ENCODE measurements at places on chromosomes 12 and 14.

DNA sequence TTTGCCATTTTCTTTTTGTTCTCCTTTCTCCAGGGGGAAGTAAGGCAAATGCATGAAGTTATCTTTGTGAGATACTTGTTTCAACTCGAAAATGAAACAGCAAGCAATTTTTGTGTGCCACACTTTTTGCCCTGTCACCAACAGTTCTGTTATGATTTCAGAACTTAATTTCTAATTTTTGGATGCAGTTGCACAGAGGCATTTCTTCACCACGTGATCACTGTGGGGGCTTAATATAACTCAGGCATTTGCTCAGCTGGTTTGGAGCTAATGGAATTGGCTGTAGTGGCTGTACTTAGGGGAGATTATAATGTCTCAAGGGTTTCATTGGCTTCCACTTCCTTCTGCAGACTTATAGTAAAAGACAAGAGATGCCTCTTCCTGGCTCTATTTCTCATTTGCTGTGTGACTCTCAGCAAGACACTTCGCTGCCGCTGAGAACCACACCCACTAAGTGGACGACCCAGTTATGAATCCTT lies 452.4 kb downstream of the RAD51B start:
- DNase-seq, result no peak

DNA sequence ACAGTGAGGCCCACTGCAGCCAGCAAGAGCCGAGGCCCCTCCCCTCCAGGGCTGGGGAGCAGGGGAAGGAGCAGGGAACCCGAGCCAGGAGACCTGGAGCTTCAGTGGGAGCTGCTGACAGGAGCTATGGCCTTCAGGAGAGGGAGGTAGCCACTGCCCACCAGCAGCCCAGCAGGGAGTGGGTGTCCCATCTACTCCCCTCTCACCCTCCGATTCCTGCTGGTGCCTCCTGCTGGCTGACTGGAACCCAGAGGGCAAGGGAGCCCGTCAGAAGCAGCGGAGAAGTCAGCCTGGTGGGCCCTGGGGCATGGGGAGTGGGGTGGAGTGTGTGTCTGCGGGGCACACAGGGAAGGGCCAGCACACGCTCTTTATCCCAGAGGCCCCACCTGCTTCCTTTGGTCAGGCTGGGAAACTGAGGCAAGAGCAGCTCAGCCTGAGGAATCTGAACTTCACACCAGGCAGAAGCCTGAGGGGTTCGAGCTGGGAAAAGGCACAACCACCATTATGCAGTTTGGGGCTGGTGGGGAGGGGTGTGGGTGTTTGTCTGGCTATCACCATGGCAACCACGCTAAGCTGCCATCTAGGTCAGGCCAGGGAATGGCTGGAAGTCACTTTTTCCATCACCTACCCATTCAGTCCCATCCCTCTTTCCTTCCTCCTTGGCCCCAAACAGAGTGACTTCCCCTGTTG lies 36.8 kb upstream of the PLEKHG6 start:
- DNase-seq, result no peak

GRCh38 chr12:21925296-21925913 lies 15.8 kb downstream of the ABCC9 start:
- DNase-seq, result no peak

DNA sequence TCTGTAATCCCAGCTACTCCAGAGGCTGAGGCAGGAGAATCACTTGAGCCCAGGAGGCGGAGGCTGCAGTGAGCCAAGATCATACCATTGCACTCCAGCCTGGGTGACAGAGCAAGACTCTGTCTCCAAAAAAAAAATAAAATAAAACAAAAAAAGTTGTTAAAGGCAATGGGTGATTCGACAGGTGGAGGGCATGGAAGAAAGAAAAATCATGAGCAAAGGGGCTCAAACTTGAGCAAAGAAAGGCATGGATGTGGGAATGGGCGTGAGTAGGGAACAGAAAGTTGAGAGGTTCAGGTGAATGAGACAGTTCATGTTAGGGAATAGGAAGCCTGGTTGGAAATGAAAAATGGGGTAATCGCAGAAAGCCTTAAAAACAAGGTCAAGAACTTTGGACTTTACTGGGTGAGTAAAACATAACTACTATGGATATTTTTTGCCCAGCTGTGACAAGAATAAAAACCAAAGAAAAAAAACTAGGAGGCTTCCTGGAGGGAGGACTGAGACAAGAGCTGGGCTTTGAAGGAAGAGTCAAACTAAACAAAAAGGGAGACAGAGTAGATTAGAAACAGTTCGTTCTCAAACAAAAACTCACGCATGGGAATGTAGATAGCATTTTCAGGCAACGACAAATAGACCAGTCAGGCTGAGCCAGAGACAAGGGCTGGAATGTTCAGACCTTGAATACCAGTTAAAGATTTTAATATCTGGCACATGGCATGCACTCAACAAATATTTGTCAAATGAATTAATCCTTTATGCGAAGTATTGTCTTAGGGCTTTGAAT lies 18.8 kb downstream of the PYM1 start:
- DNase-seq, result no peak

DNA sequence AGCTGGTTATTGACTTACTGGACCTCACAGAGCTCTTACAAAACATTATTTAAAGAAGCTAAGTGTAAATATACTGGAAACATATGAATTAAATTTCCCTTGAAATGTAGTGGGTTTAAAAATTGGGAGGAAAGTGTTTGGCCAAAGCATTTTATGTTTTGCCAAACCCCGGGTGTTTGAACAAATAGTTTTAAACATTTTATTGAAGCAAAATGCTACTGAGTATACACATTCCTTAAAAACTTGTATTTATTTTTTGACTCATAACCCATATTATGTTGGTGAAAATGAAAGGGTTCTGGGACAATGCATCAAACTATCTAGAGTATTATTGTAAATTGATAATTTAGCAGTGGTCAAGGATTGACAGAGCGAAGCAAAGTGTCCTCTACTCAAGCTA lies 1048.5 kb downstream of the SLC6A15 start:
- DNase-seq, result no peak

GRCh38 chr12:123034022-123034541 lies 53.6 kb downstream of the ARL6IP4 start:
- no peak for DNase-seq
